IPS DF 6.9 (cell line): ENCODE measurements at places on chromosomes 5 and 9.

DNA sequence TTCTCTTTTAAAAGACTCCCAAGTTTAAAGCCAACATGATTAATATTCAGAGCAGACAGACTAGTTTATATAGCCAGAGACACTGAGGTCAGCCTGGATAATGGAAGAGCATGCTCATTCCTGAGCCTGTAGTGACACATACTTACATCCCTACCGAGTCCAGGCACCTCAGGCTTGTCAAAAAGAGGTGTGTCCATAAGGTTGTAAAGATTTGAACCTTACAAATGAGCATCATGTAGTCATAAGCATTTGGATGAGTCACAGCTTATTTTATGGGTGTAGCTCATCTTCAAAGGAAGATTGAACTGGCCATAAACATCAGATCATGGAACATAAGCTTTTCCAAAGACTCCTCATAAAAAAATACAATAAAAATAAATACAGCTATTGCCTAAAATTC lies 333.5 kb downstream of the EFNA5 start:
- no peak overlapping the region for H3K4me3 ChIP-seq
- no peaks in the 10 kb centered on the region for H3K27me3 ChIP-seq
- no peak for DNase-seq
- H3K36me3 ChIP-seq = no peaks in the 10 kb centered on the region

GRCh38 chr9:107251756-107252322 lies 31.2 kb upstream of the RAD23B start:
- no peaks in the 10 kb centered on the region for H3K4me1 ChIP-seq
- no peak for DNase-seq
- H3K27me3 ChIP-seq = no peaks in the 10 kb centered on the region
- no peak overlapping the region for H3K4me3 ChIP-seq

- no peaks in the 10 kb centered on the region for H3K36me3 ChIP-seq
- DNase-seq = no peak
- no peaks in the 10 kb centered on the region for H3K27me3 ChIP-seq
- H3K4me1 ChIP-seq = peaks cover 2% of the 10 kb centered on the region; the same call in 1 of the 2 replicates
- H3K27ac ChIP-seq = no peak overlapping the region
These were observed 7.2 kb downstream of the GAPT start for GRCh38 chr5:58498340-58498942.

DNA sequence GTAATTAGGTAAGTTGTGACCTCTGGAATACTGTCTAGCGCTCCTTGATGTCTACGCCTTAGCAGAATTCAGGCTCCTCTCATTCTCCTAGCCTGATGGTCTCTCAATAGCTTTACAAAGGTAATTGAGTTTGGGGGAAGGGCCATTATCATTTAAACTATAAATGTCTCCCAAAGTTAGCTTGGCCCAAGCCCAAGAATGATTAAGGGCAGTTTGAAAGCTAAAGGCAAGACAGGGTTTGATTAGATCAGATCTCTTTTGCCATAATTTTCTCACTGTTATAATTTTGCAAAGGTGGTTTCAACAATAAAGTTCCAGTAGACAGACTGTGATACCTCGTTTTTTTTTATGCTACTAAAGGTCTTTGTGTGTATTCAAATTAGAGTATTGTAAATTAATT lies 3.7 kb upstream of the SLC30A5 start:
- no peaks in the 10 kb centered on the region for H3K4me1 ChIP-seq
- no peak for DNase-seq
- H3K27me3 ChIP-seq = no peaks in the 10 kb centered on the region

DNA sequence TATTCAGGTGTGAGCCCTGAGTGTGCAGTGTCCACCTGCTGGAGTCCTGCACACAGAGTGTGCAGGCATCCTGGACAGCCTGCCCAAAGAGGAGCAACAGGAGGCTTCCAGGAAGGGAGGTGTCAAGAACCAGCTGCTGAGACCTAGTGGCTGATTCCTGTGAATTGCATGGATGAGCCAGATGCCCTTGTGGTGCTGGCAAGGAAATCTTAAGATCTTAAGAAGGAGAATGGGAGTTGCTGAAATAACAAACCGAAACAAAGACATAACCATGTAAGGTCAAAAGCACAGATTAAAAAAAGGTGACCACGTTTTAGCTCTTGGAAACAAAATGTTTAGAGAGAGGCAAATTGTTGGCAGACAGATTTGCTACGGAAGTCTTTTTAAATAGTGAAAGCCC lies 29.3 kb upstream of the RPS23 start:
- H3K4me3 ChIP-seq = no peak overlapping the region
- no peaks in the 10 kb centered on the region for H3K36me3 ChIP-seq
- no peaks in the 10 kb centered on the region for H3K4me1 ChIP-seq
- no peak overlapping the region for H3K27ac ChIP-seq
- DNase-seq = no peak

DNA sequence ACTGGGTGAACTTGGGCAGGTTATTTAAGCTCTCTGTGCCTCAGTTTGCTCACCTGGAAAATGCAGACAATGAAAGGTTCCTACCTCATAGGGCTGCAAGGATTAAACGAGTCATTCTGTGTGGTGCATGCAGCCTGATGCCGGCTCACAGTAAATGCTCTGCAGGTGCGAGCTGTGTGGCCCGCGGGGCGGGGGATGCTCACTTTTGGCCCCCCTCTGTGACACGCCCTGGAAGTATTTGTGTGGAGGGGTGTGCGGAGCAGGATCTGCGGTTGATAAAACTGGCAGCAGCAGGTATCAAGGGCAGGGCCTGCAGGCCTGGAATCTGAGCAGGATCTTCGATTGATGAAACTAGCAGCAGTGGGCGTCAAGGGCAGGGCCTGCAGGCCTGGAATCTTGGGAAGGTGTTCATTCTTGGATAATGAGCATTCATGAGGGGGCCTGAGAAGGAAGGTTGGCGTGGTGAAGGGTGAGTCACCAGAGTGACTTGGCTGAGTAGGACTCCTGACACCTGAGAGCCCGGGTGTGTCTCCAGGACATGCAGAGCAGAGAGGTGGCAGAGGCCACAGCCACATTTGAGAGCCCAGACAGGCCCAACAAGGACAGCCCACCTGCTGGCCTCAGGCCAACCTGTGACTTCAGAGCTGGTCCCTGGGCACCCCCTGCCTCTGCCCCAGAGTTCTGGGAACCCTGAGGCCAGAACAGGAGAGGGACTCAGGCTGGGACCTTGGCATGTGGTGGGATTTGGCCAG lies 11.9 kb downstream of the UNC5A start:
- no peaks in the 10 kb centered on the region for H3K36me3 ChIP-seq
- no peak overlapping the region for H3K4me3 ChIP-seq
- DNase-seq = no peak
- peaks cover 2% of the 10 kb centered on the region; the same call in 1 of the 2 replicates for H3K4me1 ChIP-seq

GRCh38 chr5:76861612-76862011 lies 11.8 kb downstream of the S100Z start:
- no peaks in the 10 kb centered on the region for H3K27me3 ChIP-seq
- no peaks in the 10 kb centered on the region for H3K4me1 ChIP-seq
- H3K4me3 ChIP-seq = no peak overlapping the region
- no peak for DNase-seq
